ENCODE measurements at places on chromosomes 7 and 10.

DNA sequence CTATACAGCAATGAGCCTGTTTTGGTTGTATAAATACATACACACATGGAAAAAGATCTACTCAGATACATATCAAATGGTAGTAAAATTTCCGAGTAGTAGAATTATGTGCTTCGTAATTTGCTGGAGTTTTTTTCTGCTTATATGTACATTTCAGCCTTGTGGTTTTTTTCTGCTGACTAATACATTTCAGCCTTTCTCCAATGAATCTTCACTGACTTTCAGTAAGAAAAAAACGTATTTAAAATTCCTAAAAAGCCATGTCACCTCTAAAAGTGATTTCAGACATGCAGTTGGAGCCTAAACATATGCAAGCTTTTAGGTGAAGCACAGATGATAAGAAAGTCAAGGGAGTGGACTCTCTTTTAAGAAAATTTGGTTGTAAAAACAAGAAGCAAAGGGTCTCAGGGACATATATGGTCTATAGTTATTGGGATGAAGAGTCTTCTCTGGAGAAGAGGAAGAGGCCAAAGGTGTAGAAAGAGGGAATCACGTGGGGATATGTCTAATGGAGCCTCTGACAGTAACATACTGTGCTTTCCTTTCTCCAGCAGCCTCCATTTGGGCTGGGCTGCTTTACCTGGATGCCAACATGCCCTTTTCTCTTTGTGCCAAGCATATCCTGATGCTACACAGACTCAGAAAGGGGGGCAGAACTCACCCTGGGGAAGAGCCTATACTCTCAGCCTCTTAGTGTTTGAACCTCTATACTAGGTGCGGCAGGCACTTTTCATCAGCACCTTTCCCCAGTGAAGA lies 2.4 kb downstream of the AMPH start:
- no peak for DNase-seq

DNA sequence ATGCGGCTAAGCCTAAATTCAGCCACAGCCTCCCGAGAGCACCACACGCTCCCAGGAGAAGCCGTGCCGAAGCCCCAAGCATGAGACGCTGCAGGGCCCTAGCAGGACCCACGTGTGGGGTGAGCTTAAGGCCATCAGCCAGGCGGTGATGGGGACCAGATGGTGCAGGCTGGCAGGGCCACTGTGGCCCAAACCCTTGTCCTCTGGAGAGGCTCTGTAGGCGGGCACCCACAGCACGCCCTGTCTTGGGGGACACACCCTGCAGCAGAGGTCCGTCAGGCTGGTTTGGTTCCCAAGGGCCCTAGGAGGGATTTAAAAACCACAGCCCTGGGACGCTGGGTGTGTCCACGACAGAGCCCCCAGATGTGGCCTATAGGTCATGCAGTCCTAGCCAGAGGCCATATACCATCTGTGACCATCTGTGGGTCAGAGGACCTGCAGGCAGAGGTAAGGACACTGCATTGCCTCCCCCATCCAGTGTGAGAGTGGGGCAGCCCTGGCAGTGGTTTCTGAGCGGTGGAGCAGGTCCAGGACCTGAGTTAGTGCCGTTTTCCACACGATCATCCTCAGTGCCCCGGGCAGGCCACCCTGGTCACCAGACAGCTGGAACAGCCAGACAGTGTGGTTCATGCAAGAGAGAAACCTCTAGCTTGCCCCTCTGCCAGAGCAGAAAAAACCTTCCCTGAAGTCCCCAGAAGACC lies 39.6 kb upstream of the INPP5A start:
- DNase-seq: no peak

DNA sequence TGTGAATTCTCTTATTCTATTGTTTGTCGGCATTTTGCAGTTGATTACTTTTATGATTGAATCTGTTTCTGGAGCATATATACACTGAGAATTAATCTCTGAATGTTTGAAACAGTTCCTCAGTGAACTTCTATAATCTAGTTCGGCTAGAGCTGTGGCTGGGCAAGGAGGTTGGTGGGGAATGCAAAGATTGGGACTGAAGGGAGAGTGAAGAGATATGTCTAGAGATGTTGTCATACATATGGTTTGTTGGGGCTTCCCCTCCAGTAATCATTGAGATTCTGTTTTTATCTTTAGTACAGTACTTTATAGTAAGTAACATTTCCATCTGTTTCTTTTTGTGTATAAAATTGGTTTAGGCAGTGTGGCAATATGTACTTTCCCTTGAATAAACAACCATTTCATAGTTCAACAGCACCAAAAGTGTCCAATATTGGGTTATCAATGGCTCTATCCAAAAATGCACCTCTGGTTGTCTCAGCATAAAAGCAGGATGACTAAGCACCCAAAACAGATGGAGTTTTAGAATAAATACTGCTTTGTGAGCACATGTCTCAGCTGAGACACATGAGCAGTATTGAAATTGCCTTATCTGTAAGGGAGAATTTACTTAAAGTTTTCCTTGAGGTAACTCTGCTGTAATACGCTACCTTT lies 36.7 kb downstream of the WAC start:
- DNase-seq: no peak

DNA sequence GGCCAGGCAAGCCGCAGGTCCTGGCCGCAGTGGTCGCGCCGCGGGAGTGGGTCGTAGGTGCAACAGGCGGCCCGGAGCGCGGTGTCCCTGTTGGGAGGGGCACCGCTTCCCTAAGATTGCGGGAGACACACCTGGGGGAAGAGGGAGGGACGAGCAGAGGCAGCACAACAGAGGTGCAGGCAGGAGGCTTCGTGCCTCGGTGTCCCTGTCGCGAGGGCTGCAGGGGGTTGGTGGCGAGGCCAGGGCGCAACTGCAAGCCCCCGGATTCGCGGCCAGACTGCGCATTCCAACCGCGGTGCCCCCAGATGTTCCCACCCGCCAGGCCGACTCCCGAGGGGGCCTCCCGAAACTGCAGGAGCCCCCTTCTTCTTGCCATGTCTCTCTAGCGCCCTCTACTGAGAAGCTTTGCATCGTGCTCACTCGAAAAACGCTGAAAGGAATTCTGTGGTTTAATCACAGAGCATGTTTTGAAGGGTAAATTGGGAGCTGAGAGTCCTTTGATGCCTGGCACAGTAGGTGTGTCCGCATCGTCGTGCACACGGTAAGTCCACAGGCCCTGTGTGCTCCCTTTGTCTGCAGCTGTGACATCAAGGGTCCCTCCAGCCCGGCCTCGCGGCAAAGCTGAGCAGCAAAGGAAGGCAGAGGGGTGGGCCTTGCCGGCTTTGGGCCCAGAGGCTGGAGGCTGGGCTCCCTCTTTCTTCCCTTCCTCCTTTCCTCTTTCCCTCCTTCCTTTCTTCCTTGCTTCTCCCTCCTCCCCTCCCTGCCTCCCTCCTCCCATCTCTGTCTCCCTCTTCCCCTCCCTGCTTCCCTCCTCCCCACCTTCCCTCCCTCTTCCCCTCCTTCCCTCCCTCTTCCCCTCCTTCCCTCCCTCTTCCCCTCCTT lies 6.2 kb upstream of the MBL2 start:
- no peak for DNase-seq

GRCh38 chr10:70977625-70978024 lies 89.3 kb upstream of the PCBD1 start:
- DNase-seq: no peak

- no peak for DNase-seq
Observed at GRCh38 chr7:79877874-79878465, 256.7 kb upstream of the GNAI1 start.

DNA sequence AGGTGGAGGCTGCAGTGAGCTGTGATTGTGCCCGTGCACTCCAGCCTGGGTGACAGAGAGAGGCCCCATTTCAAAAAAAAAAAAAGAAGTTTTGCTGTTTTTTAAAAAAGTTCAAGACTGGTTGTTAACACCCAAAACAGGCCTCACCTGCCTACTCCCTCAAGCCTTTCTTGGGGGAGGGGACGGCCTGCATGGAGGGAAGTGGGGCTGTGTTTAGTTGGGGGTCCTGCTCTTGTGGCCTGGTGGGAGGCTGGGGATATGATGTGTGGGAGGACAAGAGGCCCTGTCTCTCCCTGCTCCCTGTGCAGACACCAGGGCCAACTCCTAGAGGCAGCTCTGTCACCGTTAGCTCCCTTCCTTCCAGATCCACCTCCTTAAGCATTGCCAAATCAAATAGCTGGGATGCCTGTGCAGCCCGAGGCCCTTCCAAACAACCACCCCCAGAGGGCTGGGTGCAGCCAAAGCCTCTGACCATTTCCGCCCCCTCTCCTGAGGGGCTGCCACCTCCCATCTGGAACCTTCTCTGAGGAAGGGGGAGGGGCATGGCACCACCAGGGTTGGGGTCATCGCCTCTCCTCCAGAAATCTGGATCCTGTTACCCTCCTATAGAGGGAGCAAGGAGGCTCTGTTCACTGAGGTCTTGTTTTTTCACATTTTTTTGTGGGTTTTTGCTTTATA lies 32.9 kb upstream of the ANKRD2 start:
- no peak for DNase-seq

DNA sequence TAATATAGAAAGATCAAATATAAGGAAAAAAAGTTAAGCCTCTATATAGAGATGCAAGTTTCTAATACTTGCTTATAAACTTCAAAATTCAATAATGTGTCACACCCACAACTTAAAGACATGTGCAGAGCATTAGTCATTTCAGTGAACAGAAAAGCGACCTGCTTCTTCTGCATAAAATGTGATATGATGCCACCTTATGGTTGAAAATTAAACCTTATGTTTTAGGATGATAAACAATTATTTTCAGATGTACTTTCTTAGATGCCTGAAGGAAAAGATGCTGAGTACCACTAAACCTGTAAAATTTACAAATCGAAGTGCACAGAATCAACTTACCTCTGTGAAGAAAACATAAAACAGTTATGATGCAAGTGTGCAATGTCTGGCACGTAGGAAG lies 96.0 kb downstream of the MTERF1 start:
- DNase-seq: no peak

DNA sequence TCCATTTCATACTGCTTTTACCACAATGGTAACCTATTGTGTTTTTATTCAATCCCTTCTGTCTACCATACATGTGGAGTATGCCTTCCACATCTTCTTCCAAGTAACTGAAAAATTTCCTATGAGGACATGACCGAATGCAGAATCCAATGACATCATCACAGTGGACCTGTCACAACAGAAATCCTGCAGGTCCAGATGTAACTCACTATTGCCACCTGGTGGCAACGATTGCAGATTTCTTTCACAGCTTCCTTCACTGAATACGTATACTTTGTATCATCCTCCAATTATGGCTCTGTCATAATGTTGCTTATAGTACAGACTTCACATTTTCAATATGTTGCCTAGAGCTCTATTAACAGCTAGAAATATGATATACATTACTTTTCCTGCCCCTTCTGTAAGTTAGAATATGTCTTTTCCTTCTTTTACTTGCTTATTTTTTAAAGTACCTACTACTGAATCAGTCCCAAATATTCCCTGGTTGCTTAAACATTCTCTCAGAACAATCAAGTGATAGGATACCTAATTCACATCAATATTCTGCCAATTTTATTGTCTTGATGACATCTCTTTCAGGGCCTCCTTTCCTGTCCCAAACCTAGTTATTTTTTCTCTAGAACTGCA lies 45.4 kb downstream of the SLC13A1 start:
- DNase-seq: no peak

DNA sequence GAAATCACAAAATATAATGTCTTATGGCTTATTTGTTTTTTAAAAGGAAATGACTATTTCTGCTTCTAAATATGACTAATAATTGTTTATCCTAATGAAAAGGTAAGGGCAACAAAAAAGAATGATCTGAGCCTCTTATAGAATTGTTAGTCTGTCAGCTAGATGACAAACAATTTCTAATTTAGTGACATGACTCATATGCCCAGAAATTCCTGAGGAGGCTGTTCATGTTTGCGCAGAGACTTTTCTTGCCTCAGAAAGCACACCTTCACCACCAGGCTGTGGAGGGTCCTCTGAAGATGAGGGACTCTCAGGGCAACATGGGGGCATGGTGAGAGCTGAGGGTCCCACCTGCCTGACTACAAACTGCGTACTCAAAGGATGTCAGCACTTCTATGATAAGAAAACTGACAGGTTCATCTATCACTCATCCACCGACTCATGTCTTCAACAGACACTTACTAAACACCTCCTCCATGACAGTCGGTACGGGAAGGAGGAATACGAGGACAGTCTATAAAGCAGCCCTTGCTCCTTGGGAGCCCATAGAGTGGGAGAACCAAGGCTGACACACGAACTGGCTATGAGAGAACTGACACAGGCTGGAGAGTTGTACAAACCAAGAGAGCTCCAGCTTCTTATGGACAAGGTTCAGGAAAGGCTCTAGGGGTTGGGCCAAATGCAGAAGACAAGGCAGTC lies 102.0 kb downstream of the PKD1L1 start:
- no peak for DNase-seq

- no peak for DNase-seq
Observed at GRCh38 chr7:28573059-28573553, 160.8 kb downstream of the CREB5 start.

GRCh38 chr10:31315453-31315852 lies 3.6 kb upstream of the ZEB1 start:
- DNase-seq: no peak

GRCh38 chr7:87445897-87446296 lies 29.6 kb downstream of the ABCB4 start:
- no peak for DNase-seq

DNA sequence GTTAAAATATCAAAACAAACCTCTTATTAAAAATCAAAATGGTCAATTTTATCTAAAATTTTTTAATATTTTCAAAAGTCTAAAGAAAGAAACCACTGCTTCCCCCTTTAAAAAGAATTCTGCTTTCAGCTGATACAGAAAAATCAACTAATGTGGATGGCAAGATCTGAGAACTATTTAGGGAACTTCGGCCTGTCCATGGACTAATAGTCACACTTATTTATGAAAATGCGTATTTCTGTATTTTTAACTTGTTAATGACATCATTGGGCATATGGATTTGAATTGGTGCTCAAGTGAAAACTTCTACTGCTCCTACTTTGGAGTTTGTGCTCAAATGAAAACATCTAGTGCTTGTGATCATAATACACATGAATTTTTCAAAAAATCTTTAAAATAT lies 31.9 kb downstream of the RNLS start:
- DNase-seq: no peak

GRCh38 chr10:16987206-16987621 lies 142.4 kb downstream of the CUBN start:
- DNase-seq: no peak

GRCh38 chr10:85362401-85362800 lies 1004.2 kb downstream of the GRID1 start:
- DNase-seq: no peak

GRCh38 chr7:50262916-50263690 lies 41.4 kb upstream of the IKZF1 start:
- DNase-seq: no peak

DNA sequence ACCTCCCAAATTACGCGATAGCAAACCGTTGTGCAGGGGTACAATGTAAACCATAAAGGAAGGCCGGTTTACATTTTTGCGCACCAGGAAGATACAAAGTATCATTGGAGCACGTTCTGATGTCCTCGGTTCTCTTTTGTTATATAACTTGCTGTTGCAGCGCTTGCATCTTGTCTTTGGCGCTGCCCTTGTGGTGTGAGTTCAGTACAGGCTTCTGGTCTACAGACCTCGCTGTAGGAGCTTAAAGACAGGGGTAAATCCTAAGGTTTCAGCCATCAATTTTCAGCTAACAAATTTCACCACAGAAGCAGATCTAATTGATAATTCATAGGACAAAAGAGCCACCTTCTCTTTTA lies 1.5 kb upstream of the MKX start:
- DNase-seq: no peak
